CD4-positive, alpha-beta T cell treated with Interleukin-1 beta for 1 hour (primary cell): ENCODE measurements at places on chromosomes 11 and 22.

DNA sequence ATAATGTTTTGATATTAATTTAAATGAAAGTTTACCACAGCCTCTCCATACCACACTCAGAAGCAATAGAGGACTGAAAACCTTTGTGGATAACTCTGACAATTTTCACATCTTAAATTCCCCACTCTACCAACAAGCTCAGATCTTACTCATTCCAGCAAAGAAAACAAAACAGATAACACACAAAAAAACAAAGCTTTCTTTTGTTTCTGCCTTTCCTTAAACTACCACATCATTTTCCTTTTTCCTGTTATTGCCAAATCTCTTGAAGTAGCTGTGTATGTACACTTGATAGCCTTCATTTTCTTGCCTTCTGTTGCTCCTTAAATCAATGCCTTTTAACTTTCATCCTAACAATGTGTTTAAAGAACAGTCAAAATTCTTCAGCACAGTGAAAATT lies 484.9 kb downstream of the NTM start:
- DNase-seq: no peak

GRCh38 chr22:43287441-43287840 lies 55.7 kb downstream of the SCUBE1 start:
- no peak for DNase-seq

- DNase-seq: no peak
These were observed 8.5 kb downstream of the BATF2 start for GRCh38 chr11:64987998-64988854.

- peak; percentile 35 for DNase-seq
These were observed 8.8 kb upstream of the PLA2G3 start for GRCh38 chr22:31148953-31149627.

- DNase-seq: no peak
These were observed 21.7 kb downstream of the ARHGAP1 start for GRCh38 chr11:46678741-46679130.

GRCh38 chr11:66848671-66849500 lies 5.6 kb downstream of the RCE1 start:
- no peak for DNase-seq

- DNase-seq: no peak
These were observed 73.2 kb upstream of the NUP50 start for GRCh38 chr22:45090497-45090910.

DNA sequence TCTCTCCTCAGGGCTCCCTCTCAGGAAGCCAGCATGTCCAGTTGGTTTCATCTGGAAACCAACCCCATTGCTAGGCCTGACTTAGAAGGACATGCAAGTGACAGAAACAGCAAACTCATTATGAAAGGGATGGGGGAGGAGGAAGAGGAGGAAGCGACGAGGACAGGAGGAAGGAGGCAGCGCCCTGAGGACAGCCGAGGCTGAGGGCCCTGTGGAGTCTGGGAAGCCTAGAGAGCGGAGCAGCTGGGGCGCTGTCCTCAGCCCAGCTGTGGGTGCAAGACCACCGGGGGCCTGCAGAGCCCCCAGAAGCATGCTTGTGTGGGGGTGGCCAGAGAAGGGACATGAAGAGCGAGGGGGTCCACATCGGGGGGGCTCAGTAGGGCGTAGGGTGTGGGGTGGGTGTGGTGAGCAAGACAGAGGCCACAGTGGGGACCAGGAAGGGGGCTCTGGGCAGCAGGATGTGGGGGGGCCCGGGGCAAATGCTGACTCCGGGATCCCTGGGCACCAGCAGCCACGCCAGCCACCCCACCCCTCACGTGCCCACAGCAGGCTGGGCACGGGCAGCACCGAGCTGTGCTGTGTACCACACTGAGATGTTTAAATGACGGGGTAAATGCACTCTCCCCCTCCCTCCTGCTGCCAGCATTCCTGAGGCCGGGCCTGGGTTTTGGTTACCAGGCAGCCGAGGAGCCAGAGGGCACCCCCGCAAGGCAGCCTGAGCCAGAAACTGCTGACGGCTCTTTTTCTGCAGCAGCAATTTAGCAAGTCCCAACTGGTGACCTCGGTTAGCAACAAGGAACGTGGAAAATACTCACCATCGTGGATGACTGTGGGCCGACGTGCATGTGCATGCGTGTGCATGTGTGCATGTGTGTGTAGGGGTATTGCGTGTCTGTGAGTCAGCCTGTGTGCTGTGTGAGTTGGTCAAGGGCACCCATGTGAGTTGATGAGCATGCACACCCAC lies 82.7 kb upstream of the LINC01488 start:
- no peak for DNase-seq

DNA sequence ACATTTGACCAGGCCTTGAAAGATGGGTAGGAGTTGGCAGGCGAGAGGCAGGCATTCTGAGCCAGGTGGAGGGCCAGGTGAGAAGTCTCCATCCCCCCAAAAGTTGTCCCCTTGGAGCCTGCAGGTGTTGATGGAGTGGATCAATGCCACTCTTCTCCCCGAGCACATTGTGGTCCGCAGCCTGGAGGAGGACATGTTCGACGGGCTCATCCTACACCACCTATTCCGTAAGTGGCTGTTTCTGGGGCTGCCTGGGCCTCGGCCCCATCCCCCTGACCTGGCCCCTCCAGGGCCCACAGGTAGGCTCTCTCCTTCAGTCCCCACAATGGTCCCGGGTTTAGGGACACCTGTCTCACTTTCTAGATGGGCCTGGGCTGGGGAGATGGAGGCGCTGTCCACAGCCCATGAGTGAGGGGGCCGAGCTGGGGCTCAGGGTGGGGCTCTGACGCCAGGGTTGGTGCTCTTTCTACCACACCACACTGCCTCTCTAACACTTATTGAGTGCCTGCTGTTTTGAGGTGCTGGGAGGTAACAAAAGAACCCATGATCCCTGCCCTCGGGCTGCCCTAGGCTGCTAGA lies 7.0 kb downstream of the PARVG start:
- no peak for DNase-seq

GRCh38 chr11:61489833-61490721 lies 18.5 kb upstream of the LRRC10B start:
- DNase-seq: no peak

- no peak for DNase-seq
These were observed 17.2 kb downstream of the GRIK4 start for GRCh38 chr11:120528749-120529148.

- DNase-seq: peak; percentile 78
These were observed 5.3 kb upstream of the GALR3 start for GRCh38 chr22:37817705-37818408.

DNA sequence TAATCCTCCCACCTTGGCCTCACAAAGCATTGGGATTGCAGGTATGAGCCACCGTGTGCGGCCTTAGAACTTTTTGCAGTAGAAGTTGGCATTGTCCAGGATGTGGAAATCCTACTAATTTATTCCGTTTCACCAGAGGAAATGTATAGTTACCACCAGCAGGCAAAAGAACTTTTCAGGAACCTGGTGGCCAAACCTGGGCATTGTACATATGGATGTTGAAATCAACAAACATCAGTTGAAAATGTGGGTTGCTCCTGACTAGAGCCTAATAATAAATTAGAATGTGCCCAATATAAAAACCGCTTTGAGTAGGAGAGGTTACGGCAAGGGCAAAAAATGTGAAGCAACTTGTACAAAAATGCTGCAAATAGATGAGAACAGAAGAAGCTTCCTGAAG lies 40.7 kb upstream of the XBP1 start:
- DNase-seq: no peak

GRCh38 chr11:27231530-27231929 lies 131.5 kb downstream of the CCDC34 start:
- no peak for DNase-seq

- DNase-seq: no peak
These were observed 24.3 kb upstream of the SMCO4 start for GRCh38 chr11:93567401-93567895.

GRCh38 chr22:37746366-37747079 lies 49.7 kb downstream of the TRIOBP start:
- DNase-seq: no peak

DNA sequence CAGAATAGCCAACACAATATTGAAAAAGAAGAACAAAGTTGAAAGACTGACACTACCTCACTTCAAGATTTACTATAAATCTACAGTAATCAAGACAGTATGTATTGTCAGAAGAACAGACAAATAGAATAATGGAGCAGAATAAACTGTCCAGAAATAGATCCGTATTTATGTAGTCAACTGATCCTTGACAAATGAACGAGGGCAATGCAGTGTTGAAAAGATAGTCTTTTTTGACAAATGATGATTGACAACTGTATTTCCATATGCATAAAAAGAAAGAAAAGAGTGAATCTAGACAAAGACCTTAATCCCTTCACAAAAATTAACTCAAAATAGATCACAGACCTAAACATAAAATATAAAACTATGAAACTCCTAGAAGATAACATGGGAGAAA lies 767.1 kb downstream of the KCNA4 start:
- DNase-seq: no peak

DNA sequence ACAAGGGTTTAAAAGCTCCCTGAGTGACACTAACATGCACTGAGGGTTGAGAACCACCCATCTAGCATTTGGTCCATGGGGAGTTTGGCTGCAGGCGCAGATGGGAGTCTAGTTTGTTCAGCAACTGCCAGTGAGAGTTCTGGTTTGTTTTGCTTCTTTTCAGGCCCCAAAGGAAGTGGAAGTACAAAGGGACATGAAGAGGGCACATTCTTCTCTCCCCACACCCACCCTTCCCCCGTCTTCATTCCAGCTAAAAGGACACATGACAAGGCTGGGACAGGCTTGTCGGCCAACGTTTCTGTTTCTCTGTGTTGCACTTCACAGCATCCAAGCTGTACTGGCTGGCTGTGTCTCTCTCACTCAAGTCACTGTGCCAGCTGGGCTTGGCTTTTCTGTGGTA lies 8.2 kb upstream of the ENDOD1 start:
- DNase-seq: no peak

GRCh38 chr11:115921540-115921939 lies 417.3 kb upstream of the CADM1 start:
- DNase-seq: no peak

DNA sequence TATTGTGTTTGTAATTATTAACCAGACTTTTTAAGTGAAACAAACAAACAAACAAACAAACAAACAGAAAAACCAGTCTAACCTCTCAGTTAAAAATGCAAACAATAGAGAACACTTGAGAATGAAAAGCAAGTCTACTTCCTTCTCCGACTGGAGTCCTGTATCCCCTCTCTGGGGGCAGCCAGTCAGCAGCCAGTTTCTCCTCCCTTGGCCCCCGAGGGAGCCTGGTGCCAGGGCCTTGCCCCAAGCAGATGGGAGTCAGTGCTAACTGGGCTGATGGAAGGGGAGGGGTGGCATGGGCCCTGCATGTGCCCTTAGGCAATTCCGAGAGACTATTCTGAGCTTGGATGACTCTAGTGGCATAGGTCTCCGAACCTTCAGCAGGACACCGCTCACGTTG lies 137.2 kb downstream of the GRIK4 start:
- no peak for DNase-seq

- no peak for DNase-seq
These were observed 22.1 kb downstream of the CHRDL2 start for GRCh38 chr11:74709175-74709574.

- DNase-seq: no peak
These were observed 6.2 kb upstream of the KCNA4 start for GRCh38 chr11:30023074-30023473.

DNA sequence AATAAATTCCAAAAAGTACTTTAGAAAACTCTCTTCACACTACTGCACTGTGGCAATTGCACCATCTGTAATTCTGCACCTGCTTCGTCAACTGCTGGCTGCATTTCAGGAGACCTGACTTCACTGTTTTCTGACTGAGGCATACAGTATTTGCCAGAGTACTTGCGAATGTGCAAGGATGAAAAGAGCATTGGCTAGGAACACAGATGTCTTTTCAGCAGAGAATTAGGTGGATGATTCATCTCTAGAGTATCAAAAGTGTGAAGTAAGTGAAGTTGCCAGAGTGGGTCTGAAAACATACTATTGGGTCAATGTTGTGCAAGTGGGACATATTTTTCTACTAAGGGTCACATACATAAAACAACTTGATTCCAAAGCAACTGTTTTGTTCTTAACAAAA lies 427.5 kb upstream of the CCDC90B start:
- no peak for DNase-seq

DNA sequence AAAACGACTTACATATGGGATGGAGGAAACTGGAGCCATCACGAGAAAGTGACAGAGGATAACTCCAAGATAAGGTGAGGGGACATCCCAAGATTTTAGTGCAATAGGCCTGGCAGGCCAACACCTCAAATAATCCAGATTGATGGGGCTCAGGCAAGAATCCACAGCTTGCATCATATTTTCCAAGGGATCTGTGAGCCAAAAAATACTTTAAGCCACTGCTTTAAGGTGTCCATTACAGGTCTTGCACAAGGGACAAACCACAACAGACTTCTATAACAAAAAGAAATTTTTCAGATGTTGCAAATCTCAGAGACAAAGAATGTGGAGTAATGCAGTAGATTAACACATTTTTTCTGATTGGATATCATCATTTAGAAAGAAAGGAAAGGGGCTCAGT lies 45.6 kb downstream of the DENND5A start:
- DNase-seq: no peak

DNA sequence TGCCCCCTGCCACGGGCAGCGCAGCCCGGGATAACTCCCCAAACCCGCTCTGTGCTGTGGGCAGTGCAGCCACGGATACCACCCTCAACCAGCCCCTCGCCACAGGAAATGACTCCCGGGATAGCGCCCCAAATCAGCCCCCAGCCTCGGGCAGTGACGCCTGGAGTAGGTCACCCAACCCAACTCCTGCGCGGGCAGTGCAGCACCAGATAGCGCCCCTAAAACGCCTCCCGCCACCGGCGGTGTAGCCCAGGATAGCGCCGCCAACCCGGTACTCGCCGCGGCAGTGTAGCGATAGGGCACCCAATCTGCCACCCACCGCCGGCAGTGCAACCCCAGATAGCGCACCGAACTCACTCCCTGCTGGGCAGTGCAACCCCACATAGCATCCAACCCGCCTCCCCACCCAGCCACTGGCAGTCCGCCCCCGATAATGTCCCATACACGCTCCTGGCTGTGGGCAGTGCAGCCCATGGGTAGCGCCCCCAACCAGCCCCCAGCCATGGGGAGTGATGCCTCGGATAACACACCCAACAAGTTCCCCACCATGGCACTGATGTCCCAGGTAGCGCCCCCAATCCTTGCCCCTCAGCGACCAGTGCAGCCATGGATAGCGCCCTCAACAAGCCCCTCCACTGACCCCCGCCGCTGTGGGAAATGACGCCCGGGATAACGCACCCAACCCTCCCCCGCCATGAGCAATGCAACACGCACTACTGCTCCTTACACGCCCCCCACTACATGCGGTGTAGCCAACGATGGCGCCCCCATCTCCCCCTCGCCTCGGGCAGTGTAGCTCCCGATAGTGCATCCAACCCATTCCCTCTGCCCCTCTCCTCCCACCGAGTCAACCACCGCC lies 1.5 kb downstream of the RFPL2 start:
- DNase-seq: no peak
